ENCODE measurements at places on chromosomes 6 and 20. TPM values are rescaled to one million over a fixed set of nuclear protein-coding genes. Genes with fewer than 3 reads are reported as not detected.

GRCh38 chr20:22106308-22106938 lies 401.0 kb downstream of the PAX1 start:
- no peak for DNase-seq
- H3K36me3 ChIP-seq: no peaks in the 10 kb centered on the region
- peaks cover 6% of the 10 kb centered on the region for H3K27me3 ChIP-seq
- no peak overlapping the region for H3K4me3 ChIP-seq
- H3K4me1 ChIP-seq: no peaks in the 10 kb centered on the region

DNA sequence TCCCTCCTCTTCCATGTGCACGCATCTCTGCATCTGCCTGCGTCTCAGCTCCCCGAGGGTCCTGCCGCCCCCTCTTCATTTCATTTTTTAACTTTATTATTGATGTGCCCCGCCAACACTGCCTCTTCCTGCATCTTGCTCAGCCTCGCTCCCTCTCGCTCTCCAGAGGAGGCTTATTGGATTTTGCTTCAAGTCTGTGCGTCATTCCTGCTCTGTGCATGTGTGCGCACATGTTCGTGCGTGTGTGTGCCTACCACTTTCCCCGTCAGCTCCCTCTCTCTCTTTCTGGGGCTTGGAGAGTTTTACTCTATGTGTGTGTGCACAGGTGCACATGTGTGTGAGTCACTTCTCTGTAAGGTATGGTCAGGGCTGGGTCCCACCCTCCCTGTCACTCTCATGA lies 71.8 kb upstream of the NNAT start:
- no peak for DNase-seq
- no peaks in the 10 kb centered on the region for H3K4me1 ChIP-seq
- no peak overlapping the region for H3K4me3 ChIP-seq
- peaks cover 4% of the 10 kb centered on the region for H3K27me3 ChIP-seq
- H3K36me3 ChIP-seq: no peaks in the 10 kb centered on the region

BPIFA1 gene
- total RNA-seq: not detected

DNA sequence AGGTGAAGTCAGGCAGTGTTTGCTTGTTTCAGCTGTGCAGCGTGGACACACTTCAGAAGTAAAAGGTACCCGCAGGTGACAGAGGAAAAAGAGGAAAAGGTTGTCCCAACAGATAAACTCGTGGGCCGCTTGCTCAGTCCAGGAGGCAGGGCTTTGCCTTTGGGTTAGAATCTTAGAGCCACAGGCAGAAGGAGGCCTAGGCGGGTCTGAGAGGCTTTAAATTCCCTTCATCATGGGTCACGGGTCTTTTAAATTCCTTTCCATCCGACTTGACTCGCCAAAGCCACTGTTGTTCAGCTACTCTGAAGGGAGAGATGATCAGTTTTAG lies 48.2 kb downstream of the AGPAT4 start:
- H3K4me3 ChIP-seq: no peak overlapping the region
- H3K27ac ChIP-seq: no peak overlapping the region
- DNase-seq: no peak
- H3K4me1 ChIP-seq: peaks cover 36% of the 10 kb centered on the region
- no peaks in the 10 kb centered on the region for H3K27me3 ChIP-seq

DNA sequence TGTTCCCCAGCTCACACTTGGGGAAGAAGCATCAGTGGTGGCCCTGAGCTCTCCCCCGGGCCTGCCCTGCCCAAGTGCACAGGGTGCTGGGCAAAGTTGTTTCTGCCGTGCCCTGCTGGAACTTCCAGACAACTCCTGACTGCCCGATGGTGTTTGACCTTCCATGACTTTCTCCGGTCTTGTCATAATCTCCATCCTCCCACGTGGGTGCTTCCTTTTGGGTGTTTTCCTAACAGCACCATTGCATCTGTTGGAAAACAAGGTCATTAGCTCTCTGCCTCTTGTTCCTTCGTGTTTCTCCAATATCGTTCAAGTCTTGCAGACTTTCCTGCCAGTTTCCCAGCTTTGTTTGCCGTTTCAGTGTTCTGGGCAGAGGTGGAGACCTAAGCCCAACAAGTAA lies 68.7 kb upstream of the TIAM2 start:
- H3K4me3 ChIP-seq: no peak overlapping the region
- H3K4me1 ChIP-seq: peaks cover 18% of the 10 kb centered on the region
- no peak overlapping the region for H3K27ac ChIP-seq

DNA sequence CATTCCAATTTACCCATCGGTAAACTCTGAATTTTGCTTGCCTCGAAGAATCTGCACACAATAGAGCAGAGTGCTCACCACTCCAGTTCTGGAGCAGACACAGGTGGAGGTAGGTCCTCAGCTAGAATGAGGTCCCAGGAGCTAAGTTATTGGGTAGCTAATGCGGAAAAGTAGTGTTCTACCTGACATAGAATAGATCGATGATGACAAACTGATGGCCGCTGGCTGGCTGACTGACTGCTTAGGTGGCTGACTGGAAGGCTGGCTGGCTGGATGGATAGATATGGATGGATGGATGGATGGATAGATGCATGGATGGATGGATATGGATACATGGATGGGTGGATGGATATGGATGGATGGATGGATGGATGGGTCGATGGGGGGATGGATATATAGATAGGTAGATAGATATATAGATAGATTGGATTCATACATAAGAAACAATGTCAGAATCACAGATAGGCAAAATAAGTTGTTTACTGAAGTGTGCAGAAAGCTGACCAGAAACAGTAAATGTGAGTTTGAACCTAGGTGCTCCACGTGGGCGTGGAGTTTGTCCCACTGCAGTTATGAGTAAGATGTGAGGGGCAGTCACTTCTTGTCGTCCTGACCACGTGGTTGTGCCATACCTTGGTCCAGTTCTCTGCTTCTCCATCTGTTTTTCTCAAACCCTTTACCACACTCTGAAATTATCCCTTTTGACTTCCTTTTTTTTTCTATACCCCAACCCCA lies 62.1 kb downstream of the TBXT start:
- H3K4me1 ChIP-seq: no peaks in the 10 kb centered on the region
- H3K27ac ChIP-seq: no peak overlapping the region
- no peak for DNase-seq
- H3K36me3 ChIP-seq: no peaks in the 10 kb centered on the region
- no peak overlapping the region for H3K4me3 ChIP-seq
